ENCODE measurements at places on chromosomes 3 and 15. TPM values are rescaled to one million over a fixed set of nuclear protein-coding genes. Genes with fewer than 3 reads are reported as not detected.

Gene POPDC2
- 0.80 TPM for total RNA-seq

Gene CASR
- total RNA-seq, result not detected

Gene SPSB4
- 2.7 TPM for total RNA-seq

DNA sequence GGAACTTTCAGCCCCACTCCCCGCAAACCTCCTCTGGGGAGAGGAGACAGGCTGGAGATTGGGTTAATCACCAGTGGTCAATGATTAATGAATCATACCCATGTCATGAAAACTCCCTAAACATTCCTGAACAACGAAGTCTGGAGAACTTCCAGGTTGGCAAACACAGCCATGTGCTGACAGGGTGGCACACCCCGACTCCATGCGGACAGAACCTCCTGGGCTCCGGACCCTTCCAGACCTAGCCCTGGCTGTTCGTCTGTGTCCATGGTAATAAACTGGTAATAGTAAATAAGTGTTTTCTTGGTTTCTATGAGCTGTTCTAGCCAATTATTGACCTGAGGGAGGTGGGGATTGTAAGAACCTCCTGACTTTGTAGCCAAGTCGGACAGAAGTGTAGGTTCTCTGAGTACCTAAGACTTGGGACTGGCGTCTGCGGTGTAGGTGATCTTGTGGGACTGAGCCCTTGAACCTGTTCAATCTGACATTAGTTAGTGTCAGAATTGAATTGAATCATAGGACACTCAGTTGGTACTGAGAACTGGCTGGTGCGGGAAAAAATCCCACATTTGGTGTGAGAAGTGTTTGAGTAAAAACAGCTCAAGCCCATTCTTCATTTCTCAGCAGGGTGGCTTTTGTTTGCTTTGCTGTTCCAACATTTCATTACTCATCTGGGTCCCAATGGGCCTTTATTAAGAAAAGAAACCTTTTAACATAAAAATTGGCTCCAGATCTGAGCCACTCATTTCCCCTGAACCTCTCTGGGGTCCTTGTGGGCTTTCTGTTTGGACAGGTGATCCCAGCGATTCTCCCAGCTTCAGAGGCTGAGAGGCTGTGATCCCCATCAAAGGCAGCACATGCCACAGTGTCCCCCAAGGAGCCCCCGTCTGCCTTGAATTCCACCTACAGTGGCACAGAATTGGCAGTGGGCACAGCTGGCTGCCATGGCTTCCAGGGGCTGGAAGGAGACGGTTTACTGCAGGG lies 151.0 kb downstream of the TJP1 start:
- peak overlapping the region; percentile 95 for H3K27ac ChIP-seq
- DNase-seq, result no peak
- no peaks in the 10 kb centered on the region for H3K27me3 ChIP-seq
- H3K4me3 ChIP-seq, result peak overlapping the region; percentile 23
- no peaks in the 10 kb centered on the region for H3K36me3 ChIP-seq

DNA sequence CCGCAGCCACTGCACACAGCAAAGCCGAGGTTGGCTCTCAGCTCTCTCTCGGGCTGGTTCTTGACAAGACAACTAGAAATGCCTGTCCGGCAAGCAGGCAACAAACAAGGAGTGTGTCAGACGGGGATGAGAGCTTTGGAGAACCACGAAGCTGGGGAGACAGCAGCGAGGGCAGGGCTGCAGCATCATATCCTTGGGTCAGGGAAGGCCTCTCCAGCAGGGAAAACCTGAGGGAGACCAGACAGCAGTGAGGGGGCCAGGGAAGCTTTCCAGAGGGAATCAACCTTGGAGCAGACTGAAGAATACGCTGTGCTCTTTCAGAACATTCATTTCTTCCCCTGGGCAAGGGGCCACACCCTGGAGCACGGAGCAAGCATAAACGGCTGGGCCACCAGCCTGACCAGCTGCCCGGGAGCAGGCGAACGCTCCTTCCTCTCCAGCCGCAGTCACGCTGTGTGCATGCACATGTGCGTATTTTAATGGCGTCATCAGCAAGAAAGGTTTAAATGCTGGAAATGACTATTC lies 58.7 kb downstream of the CHSY1 start:
- no peaks in the 10 kb centered on the region for H3K36me3 ChIP-seq
- no peaks in the 10 kb centered on the region for H3K27me3 ChIP-seq
- no peak for DNase-seq
- H3K4me3 ChIP-seq, result peak overlapping the region; percentile 1

DNA sequence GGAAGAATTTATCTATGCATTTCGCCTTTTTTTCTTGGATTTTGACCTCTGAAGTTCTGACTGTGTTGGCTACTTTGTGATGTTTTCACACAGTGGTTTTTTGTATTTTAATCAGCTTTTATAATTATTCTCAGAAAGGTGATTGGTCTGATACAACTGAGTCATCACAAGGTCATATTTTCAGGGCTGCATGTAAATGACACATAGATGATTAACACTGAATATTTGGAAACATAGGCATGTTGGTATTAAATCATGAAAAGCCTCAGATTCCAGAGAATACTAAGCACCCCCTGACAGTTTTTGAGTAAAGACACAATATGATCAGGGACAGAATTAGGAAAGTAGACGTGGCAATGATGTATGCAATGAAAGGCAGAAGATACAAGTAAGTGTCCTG lies 175.5 kb upstream of the SLCO3A1 start:
- no peaks in the 10 kb centered on the region for H3K27me3 ChIP-seq
- DNase-seq, result no peak
- no peak overlapping the region for H3K4me3 ChIP-seq
- H3K36me3 ChIP-seq, result no peaks in the 10 kb centered on the region
- no peak overlapping the region for H3K27ac ChIP-seq
- no peaks in the 10 kb centered on the region for H3K4me1 ChIP-seq

DNA sequence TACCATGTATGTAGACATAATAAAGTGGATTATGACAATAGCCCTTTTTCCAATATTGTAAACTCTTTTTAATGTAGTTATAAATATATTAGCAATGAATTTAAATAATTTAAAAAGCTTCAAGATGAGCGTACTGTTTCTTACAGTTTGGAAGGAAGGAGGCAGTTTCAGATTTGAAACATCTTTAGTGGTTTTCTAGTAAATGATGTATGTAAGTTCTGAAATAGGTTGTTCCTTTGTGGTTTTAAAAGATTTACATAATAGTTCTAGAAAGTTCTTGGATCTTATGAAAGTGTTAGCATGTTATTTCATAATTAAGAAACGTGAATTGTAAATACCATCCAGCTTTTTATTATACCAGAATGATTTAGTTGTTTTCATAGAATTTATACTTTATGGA lies 16.0 kb downstream of the DNAJC19 start:
- no peak overlapping the region for H3K27ac ChIP-seq
- peaks cover 11% of the 10 kb centered on the region for H3K36me3 ChIP-seq
- H3K4me3 ChIP-seq, result no peak overlapping the region
- no peaks in the 10 kb centered on the region for H3K4me1 ChIP-seq
- no peaks in the 10 kb centered on the region for H3K27me3 ChIP-seq
- no peak for DNase-seq

Data from chondrocyte (in vitro differentiated cells).